Fibroblast of mammary gland (primary cell): ENCODE measurements at places on chromosomes 11 and 22.

- peak; percentile 45 for DNase-seq
Measured at GRCh38 chr11:73869332-73869949, 7.2 kb downstream of the COA4 start.

DNA sequence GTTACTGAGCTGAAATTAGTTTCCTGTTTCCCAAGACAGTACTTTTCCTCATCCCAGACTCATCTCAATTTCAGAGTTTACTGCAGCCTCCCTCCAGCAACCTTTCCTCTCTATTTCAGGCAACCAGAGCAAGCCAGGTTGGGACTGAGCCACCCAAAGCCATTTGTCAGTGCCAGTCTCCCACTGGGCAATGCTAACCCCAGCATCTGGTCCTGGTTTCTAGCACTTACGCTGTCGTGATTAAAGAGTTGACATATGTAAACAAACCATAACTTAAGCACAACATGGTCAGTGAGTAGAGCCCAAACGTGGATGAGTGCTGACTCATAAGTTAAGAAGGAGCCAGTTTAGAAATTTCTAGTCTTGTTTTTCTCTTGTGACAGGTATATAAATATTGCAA, 119.6 kb upstream of the BLID start:
- peak; percentile 95 for DNase-seq

DNA sequence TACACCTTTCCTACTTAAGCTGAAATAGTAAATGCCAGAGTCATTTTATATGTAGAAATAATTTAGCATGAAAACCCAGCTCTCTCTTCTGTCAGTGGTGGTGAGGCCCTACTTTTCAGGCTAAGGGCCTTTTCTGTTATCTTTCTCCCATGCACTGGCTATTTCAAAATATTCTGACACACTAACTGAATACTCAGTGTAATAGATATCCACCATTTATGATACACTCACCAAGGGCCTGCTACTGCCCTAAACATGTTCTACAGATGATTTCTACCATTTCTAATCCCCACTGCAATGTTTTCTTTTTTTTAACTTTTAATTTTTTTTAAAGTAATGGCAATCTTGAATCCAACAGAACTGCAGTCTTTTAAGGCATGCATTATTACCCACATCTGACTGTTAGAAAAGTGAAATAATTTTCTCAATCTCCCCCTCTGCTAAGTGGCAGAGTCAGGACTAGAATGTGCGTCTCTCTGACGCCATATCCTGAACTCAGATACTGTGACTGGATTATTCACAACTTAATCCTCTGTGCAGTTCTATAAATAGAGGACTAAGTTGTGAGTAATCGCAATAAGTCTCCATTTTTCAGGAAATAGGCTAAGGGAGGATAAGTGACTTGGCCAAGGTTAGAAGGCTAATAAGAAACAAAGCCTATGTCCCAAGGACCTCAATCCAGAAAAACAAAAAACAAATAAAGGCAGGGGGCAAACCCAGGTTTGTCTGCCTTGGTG, 44.0 kb downstream of the GRAMD1B start:
- DNase-seq: peak; percentile 97

DNA sequence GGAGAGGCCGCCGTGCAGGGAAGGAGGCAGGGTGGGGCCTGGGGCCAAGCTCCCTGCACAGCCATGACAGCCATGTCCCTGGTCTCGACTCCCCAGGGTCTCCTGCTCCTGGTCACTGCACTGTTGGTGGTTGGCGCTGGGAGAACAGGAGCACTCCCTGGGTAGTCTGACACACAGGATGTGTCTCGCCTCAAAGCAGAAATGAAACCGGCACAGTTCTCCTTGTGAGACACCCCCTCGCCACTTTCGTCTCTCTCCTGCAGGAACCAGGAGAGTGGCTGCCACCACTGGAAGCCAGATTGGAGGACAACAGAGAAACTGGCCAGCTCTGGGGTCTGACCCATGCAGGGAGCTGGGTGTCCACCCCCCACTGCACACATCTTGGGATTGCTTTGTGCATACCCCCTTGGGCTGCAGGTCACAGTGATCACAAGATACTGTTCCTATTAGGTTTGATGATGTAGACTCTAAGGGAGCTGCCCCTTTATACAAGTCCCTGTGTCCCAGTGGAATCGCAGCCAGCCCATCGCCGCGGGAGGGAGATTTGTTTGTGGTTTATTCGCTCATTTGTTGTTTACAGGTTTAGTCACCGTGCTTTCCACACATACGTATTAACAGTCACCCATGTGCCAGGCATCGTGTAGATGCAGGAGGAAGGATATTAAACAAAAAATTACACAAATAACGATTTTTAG, 27.0 kb upstream of the YWHAH start:
- no peak for DNase-seq

DNA sequence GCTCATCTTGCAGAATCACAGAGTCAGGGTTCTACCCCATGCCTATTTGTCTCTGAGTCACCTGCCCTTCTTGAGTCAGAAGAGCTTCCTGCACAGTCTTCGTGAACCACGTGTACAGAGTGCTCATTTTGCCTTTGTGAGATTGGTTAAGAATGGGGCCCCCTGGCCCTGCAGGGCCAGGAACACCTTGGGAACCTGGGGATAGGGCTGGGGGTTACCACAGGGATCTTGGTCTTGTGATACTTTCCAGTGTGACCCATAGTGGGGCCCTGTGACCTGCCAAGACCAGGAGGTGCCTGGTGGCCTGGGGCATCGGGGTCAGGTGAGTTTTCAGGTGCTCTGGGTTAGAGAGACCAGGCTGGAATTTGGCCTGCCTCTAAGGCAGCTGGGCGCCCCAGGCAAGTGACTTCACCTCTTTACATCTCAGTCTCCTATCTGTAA, 9.4 kb downstream of the TMPRSS13 start:
- DNase-seq: peak; percentile 10

DNA sequence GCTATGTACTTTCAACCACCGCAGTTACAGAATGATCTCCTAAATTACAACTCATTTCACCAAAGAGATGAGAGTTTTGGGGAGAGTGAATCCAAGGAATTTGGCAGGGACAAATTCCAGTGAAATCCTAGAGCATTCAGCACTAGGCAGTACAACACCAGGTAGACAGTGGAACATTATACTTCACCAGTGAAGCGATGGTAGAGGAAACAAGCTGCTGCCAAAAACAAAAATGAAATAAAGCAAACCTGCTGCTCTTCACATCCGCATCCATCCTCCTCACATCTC, 16.9 kb downstream of the SMCO4 start:
- no peak for DNase-seq

- DNase-seq: no peak
Measured at GRCh38 chr11:102647430-102647829, 22.3 kb upstream of the MMP20 start.

DNA sequence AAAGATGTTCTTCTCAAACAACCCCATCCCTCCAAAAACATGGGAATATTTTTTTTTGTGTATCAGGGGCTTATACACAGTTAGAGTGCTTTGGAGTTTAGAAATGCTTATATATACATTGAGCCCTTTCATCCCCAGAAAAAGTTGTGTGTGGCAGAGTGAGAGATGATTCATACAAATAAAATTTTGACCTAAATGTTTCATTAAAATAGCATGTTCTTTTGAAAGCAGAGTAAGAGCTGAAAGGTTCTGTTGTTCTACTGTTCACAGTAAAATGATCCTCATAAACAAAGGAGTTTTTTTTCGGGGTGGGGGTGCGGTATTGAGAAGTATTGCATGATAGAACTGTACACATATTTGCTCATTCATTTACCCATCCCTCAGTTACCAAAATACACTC, 512.4 kb downstream of the DLG2 start:
- peak; percentile 3 for DNase-seq

DNA sequence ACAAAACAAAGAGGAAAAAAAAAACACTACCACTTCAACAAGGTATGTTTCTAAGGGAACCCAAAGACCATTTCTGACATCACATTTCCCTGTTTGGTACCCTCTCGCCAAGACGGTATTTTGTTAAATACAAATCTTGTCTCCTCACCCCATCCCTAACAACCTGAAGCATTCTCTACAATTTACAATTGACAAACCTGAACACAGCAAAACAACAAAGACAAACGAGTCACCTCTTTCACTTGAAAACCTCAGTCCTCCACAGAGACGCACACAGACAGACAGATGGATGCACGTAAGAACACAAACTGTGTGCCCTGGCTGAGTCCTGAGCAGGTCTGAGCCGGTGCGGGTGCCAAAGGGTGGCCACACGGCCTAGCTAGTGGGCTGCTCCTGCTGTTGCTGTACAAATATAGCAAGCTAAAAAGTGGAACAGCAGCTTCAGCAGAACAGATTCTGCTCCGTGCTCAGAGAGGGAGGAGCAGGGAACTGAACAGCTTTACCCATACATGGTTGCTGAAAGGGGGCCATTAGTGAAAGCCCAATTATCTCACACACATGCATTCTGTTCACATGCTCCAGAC, 28.5 kb downstream of the CELF1 start:
- peak; percentile 34 for DNase-seq

GRCh38 chr11:92670308-92670890, 299.1 kb upstream of the MTNR1B start:
- no peak for DNase-seq

- no peak for DNase-seq
Measured at GRCh38 chr11:43942662-43943371, 380 bp downstream of the C11orf96 start.

- peak; percentile 33 for DNase-seq
Measured at GRCh38 chr11:43282607-43283440, 29.0 kb upstream of the API5 start.

DNA sequence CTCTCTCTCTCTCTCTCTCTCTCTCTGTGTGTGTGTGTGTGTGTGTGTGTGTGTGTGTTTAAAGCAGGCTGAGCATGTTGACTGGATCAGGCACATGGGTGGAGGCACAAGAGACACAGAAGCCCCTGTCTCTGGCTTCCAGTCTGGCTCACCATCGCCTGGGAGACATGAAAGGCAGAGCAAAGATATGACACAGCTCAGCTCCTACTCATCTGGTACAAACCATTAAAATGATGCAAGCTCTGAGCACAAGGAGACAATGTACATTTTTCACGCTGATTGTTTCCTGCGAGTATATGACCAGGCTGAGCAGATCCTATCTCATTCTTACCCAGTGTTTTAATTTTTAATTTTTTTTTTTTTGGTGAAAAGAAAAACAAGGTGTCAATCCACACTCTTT, 9.5 kb downstream of the SLC6A5 start:
- DNase-seq: no peak

DNA sequence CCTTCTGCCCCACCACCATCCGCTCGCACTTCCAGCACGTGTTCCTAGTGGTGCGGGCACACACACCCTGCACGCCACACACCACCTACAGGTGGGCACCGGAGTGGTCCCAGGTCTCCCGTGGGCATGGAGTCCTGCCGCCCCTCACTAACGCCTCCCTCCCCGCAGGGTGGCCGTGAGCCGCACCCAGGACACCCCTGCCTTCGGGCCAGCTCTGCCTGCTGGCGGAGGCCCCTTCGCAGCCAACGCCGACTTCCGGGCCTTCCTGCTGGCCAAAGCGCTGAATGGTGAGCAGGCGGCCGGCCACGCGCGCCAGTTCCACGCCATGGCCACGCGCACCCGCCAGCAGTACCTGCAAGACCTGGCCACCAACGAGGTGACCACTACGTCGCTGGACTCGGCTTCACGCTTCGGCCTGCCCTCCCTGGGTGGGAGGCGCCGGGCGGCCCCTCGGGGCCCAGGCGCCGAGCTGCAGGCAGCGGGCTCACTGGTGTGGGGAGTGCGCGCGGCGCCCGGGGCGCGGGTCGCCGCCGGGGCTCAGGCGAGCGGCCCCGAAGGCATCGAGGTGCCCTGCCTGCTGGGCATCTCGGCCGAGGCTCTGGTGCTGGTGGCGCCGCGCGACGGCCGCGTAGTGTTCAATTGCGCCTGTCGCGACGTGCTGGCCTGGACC, 8.5 kb downstream of the SIPA1 start:
- DNase-seq: no peak

- no peak for DNase-seq
Measured at GRCh38 chr11:132298357-132298756, 927.9 kb downstream of the NTM start.

GRCh38 chr11:69816671-69817070, 2.5 kb downstream of the FGF3 start:
- DNase-seq: no peak

DNA sequence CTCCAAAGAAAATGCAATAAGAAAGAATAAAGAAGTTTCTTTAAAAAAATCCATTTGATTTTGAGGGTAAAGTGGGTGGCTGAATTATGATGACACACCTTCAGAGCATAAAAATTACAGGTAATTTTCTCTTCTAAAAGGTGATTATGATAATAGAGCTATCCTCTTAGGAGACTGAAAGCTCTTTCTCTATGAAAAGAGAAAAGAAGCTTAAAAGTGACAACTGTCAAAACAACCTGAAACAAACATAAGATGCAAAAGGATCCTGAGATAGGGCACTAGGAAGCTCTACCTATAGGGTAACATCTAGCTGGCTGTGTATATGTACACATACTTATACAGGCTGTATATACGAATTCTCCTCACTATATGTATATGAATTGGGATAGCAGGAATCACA, 270.2 kb downstream of the GUCY1A2 start:
- DNase-seq: no peak

GRCh38 chr11:27124514-27125264, 84.1 kb downstream of the BBOX1 start:
- peak; percentile 63 for DNase-seq

DNA sequence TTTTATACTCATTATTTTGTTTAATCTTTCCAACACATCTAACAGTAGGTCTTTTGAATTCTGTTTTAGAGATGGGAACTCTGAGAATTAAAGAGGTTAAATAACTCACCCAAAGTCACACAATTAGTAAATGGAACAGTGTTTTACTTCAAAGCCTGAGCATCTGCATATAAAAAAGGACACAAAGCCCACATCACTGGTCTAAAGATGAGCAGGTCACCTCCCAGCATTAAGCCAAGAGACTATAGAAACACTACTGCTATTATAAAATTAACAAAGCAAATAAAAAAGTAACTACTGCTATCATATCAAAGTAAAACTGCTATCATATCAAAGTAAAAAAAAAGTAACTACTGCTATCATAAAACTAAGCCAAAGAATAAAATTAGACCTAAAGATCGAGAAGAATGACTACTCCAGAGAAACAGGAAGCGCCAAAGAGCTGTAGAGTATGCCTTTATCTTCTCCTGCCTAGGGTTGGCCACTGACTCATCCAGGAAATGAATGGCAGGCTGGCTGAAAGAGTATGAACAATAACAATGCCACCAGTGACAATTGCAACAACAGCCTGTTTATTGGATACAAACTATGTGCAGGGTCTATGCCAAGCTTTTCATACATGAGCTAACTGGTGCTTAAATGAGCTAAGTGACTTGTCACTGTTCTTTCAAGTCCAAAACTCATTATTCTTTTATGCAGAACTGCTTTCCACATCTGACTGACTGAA, 1153.0 kb upstream of the TENM4 start:
- peak; percentile 21 for DNase-seq

- no peak for DNase-seq
Measured at GRCh38 chr11:112611771-112612170, 349.4 kb upstream of the NCAM1 start.

- DNase-seq: no peak
Measured at GRCh38 chr11:71301858-71302533, 49.6 kb upstream of the SHANK2 start.

GRCh38 chr22:33063611-33064010, 5.4 kb upstream of the SYN3 start:
- DNase-seq: no peak
